ENCODE measurements at places on chromosomes 12 and 14.

GRCh38 chr14:70822530-70823185, 13.3 kb upstream of the MAP3K9 start:
- peak; percentile 24 for DNase-seq

DNA sequence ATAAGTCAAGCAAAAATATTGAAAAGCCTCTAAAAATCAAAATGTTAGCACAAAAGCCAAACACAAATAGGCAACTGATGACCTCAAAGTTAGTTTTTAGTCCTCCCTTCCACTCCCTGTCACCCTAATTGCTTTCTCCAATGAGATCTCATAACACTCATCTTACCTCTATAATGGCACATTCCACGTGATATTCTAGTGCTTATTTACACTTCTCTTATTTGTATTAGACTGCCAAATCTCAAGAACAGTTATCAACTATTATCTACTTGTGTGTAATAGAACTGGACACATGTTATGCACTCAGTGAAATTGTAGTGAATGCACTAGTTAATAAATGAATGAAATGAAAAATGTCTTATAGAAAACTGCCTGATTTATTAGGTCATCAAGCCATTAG, 55.5 kb upstream of the AVPR1A start:
- no peak for DNase-seq

DNA sequence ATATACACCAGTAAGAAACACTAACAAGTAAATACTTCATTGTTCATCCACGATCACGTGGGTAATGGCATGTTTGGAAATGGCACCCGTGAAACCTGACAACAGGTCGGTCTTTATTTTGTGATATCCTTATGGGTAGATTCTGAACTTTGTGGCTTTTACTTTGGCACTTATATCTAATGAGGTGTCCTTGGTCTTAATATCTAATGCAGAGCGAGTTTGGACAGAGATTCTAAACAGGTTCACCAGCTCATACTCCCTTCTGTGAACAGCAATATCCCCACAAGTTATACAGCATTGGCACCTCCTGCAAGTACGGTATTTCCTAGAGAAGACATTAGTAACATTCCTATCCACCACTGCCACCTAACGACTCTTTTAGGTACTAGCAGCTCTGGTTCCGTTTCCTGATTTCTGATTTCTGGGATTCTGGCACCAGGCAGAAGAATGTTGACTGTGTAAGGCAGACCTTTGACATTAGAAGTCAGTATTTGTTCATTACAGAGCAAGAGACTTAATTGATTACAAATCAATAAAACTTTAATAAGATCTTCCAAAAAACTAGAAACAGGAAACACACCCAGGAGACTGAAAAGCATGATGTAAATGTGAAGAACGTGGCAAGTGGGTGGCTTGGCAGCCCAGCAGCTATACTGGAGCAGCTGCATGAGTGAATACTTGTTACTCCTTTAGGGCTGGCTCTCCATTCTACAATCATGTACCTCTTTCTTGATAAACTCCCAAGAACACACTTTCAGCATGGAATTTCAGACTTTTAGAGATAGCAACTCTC, 2.5 kb downstream of the ANG start:
- DNase-seq, result peak; percentile 72

DNA sequence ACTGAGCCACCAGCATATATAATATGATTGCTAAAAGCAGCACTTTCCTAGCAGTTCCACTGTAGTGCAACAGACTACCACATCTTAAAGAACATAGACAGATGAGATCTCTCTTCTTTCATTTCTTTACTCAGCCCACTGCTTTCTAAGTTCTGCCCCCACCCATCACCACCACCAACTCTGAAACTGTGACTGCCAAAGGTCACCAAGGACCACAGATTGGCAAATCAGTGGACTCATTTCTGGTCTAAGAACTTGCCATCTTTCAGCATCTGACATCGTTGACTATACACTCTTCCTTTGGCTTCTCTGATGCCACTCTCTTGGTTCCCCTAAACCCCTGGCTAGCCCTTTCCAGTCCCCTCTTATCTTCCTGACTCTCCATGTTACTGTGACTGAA, 38.4 kb downstream of the IFNG start:
- no peak for DNase-seq

- DNase-seq, result no peak
Measured at GRCh38 chr12:124992874-124993625, 395 bp upstream of the BRI3BP start.

GRCh38 chr14:68592948-68593556, 199.8 kb downstream of the ZFP36L1 start:
- DNase-seq, result no peak

DNA sequence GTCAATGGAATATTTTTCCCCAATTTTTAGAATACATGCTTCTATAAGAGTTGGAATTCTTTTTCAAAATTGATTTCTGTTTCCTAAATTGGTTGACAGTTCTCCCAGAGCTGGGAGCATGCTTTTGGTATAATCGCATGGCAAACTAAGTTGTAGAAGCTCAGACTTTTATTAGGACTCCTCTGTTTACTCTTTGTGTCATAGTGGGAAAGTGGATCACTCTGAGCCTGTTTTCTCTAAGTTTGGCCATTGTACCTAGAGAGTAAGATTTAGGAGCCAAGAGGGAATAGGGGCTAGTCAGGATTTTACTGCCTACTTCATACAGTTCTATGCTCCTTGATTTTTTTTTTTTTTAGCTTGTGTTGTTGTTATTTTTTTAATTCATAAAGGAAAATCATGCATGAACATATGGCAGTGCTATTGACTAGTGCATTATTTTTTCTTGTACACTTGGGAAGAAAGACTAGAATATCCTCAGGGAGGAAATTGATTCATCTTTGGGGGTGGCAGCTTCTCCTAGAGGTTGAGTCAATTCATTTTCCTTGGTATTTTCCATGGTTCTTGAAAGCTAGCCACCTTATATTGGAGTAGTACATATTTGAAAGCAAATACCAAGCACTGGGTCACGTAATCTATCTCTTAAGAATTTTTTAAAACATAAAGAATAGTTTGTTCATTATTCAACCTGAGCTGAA, 77.7 kb upstream of the TRAF3 start:
- no peak for DNase-seq

DNA sequence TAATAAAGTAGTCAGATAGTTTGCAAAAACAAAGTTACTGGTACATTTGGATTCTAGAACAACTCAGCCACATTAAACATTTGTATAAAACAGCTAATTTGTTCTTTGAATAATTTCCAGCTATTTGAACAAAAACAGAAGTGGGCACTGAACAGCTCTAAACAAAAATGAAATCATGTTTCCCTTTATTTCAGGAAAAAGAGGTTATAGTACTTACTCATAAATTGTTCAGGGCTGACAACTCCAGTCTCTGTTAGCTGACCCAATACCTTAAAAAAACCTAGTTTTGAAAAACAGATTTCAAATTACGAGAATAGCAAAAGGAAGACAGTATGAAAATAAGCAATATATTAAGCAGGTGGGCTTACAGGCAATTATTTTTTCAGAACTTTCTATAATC, 8.2 kb downstream of the GNPNAT1 start:
- no peak for DNase-seq

DNA sequence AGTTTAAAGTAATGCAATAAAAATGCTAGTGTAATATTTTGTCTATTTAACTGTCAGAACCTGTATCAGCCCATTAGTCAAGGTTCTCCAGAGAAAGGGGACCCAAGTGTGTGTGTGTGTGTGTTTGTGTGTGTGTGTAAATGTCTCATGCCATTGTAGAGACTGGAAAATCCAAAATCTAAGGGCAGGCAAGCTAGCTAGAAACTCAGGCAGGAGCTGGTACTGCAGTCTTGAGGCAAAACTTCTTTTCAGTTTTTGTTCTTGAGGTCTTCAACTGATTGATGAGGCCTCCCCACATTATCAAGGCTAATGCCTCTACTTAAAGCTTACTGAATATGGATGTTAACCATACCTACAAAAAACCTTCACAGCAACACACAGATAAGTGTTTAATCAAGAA, 126.7 kb downstream of the PRKD1 start:
- no peak for DNase-seq

- no peak for DNase-seq
Measured at GRCh38 chr12:117046011-117046369, 53.2 kb downstream of the TESC start.

DNA sequence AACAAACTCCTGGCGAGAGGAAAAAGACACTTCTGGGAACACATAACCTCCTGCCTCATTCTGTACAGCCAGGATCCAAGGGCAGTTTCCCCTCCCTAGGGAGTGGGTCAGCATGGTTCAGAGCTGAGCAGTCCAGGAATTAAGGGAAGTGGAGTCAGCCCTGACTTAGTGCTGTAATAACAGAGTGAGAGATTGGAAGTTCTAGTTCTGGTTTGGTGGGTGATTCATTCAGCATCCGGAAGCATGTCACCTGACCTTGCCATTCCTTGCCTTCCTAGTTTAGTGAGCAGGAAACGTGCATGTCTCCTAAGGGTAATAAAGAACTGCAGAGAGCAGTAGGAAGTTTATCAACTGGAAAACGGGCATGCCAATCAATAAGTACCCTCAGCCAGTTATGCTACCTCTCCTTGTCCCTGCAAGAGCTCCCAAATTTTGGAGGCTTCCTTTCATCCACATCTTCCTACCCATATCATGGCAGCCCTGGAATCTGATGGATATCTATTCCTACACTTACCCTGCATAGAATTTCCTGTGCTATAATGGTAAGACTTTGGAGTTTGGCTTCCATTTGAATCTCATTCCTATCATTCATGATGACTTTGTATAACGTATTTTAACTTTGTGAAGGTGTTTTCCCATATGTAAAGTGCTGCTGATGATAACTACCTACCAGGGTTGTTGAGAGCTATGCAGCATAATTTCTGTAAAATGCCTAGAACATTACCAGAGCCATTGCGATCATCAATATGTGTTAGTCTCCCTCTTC, 28.5 kb upstream of the MAGOHB start:
- peak; percentile 54 for DNase-seq

DNA sequence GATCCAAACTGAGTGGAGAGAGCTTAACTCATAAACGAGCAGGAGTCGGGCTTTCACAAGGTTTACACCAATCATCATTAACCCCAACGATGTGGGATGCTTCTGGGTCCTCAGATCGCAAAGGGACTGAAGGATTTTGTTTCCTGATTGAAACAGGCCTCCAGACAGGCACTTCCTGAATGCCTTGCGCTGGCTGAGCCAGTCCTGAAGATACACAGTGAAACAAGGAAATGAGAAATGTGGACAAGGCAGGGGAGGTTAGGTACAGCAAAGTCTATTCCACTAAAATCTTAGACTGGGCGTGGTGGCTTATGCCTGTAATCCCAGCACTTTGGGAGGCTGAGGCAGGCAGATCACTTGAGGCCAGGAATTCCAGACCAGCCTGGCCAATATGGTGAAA, 30.7 kb downstream of the RBM19 start:
- no peak for DNase-seq

- DNase-seq, result no peak
Measured at GRCh38 chr14:61320806-61321384, 484 bp upstream of the PRKCH start.

DNA sequence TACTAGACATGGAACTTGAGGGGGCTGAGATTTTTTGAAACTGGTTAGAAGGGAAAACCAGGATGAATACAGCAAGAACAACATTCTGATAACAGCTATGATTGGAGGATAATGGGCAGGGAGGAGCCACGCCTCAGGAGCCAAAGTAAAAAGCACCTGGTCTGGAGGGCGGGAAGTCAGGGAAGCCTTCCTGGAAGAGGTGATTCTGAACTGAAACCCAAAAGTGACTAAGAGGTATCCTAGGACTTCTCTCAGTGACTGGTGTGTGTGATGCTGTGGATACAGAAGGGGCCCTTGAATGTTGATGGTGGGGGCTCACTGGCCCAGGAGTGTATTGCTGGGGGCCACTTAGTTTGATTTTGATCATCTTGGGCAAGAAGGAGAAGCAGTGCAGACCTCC, 18.8 kb upstream of the GPR68 start:
- no peak for DNase-seq

DNA sequence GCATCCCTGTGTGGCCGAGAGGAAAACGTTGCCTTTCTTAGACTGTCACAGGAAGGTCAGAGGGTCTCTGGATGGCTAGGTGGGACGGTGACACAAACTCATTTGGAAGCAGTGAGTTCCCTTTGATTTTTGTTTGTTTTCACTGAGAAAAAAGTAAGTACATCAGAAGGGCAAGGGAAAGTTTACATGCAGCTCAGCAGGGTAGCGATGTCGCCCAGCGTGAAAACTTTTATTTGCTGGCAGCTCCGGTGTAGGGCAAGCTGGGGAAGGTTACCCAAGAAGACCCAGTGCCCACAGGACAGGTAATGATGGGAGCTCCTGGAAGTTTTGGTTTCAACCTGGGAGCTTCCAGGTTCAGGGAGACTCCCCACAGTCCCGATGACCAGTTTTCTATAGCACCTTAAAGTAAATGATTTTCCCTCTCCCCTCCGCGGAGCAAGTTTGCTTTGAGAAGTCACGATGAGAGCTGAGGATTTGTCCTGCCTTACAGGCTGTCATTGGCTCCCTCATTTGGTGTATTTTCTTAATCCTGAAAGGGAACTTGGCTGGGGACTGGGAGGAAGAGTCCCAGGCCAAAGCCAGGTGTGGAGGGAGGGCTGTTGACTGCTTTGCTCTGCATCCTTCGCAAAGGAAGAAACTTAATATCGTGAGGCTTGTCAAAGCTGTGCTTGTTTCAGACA, 64.7 kb upstream of the ESRRB start:
- DNase-seq, result no peak

GRCh38 chr14:68556253-68556652, 236.6 kb downstream of the ZFP36L1 start:
- DNase-seq, result no peak

GRCh38 chr12:100077367-100077766, 65.3 kb downstream of the BLTP3B start:
- peak; percentile 13 for DNase-seq

DNA sequence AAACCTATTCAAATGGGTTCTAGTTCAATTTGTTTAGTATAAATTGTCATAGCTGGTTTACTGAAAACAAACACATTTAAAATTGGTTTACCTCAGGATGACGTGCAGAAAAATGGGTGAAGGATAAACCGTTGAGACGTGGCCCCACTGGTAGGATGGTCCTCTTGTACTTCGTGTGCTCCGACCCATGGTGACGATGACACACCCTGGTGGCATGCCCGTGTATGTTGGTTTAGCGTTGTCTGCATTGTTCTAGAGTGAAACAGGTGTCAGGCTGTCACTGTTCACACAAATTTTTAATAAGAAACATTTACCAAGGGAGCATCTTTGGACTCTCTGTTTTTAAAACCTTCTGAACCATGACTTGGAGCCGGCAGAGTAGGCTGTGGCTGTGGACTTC, 8.3 kb downstream of the CALM1 start:
- no peak for DNase-seq

GRCh38 chr12:27644158-27644845, 51.9 kb upstream of the REP15 start:
- DNase-seq, result peak; percentile 63

- DNase-seq, result no peak
Measured at GRCh38 chr12:82174383-82174782, 183.8 kb downstream of the CCDC59 start.

DNA sequence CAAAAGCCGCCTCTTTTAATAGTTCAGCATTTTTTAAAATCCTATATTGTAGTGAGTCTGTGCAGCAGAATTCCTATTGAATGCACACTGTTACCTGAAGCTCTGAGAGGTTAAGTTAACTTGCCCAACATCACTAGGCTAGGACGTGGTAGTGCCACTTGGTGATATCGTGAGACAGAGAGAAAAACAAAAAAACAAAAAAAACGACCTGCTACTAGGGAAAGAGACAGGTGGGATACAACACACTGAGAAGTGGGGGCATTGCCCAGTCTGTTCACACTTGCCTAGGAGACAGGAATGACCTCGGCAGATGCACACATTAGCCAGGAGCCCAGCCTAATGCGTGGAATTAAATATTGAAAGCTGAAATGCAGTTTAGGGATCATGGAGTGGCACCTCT, 129.7 kb upstream of the CCND2 start:
- DNase-seq, result no peak

Data from AG10803 (cell line).